ENCODE measurements at places on chromosomes 7 and 10. TPM values are rescaled to one million over a fixed set of nuclear protein-coding genes. Genes with fewer than 3 reads are reported as not detected.
A peak's percentile ranks its signal among the peaks of the same experiment; 100 is the strongest.

Gene KIF5B
- total RNA-seq = 149 TPM

Gene ALOX5
- total RNA-seq = 18.7 TPM

Gene NSUN5
- 63.4 TPM for total RNA-seq

Gene PRR15
- 16.2 TPM for total RNA-seq

Gene AUTS2
- total RNA-seq = 19.2 TPM

Gene SPOCK2
- 48.8 TPM for total RNA-seq

Gene OR2A25
- not detected for total RNA-seq

Gene NPC1L1
- 1.5 TPM for total RNA-seq

- DNase-seq = no peak
Observed at GRCh38 chr7:77995717-77996116, 197.1 kb downstream of the PHTF2 start.

DNA sequence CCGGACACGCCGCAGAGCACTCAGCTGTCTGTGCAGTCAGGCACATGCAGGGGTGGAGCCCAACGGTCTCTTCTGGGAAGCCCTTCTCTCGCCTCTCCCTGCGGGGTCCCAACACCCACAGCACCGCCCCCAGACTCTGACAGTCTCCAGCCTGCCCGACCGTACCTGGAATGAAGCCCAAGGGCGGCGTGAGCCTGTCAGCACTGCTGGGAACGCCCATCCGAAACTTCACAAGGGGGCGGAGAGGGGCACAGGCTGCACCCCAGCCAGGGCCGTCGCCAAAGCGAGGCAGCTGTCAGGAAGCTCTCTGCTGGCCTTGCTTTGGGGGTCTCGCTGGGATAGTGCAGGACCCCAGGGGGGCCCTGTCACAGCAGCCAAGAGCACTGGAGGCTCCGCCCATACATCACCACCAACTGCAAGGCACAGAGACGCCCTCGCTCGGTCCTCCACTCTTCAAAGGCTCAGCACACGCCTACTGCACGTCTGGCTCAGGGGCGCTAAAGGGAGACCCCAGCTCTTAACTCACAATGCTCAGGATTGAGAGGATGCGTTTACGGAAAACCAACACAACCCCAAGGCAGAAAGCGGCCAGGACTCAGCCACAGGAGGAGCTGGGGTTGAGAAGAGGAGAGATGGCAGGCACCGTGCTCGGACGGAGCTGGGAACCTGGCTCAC, 30.9 kb downstream of the MAD1L1 start:
- DNase-seq = no peak

GRCh38 chr7:7772397-7772821, 54.0 kb upstream of the RPA3 start:
- DNase-seq = peak; percentile 29

- no peak for DNase-seq
Observed at GRCh38 chr7:95693551-95694333, 78.6 kb upstream of the DYNC1I1 start.

- no peak for DNase-seq
Observed at GRCh38 chr7:158645842-158646241, 58.2 kb upstream of the PTPRN2 start.

GRCh38 chr10:110398419-110399105, 93.8 kb upstream of the SMNDC1 start:
- DNase-seq = peak; percentile 98

DNA sequence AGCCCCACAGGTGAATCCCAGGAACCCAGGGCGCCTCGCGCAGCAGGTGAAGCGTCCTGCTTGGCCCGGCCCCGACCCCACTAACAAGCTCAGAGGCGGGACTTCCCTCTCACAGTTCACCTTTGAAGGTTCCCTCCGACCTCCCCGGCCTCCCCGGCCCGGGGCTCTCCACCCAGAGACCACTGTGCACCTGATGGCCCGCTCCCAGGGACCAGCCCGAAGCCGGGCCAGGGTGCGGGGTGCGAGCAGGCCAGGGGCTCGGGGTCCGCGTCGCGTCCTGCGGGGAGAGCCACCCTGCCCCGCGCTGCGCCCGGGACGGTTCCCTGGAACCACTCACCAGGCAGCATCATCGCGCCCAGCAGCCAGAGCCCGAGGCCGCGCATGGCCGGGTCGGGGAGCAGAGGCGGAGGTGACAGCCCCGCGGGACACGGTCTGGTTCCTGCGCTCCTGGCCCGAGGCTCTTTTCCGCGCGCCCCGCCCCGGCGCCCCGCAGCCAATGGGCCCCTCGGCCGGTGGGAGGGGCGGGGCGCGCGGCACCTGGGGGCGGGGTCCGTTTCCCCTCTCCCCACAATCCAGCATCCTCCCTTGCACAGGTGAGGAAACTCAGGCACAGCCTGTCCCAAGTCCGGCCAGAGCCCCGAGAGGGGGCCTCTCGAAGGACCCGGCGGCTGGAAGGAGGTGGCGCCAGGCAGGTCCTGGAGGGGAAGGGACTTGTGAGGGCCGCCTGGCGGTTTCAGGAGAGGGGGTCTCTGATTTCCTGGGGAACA, at the start of gene ADAM8:
TSS of gene ADAM8 (minus strand) at position 434 of the 767 bp plus-strand sequence. CDS start at position 383, 51 bp downstream.
- no peak for DNase-seq

GRCh38 chr10:48478469-48478868, 126.4 kb downstream of the ARHGAP22 start:
- DNase-seq = no peak

DNA sequence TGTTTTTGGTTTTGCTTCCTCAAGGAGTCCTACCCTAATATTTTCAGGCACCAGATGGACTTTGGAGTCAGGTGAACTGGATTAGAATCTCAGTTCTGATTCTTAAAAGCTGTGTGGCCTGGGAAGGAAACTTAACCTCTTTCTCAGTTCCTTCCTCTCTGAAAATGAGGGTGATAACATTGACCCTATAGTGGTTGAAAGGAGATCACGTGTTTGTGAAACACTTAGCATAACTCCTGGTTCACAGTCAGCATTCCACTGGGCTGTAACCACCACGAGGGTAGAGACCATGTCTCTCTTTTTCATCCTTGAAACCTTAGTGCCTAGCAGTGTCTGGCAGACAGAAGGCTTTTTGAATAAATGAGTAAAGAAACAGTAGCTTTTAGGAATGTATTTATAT, 16.7 kb downstream of the LSMEM1 start:
- no peak for DNase-seq

GRCh38 chr10:96700374-96701099, 19.8 kb downstream of the PIK3AP1 start:
- no peak for DNase-seq

DNA sequence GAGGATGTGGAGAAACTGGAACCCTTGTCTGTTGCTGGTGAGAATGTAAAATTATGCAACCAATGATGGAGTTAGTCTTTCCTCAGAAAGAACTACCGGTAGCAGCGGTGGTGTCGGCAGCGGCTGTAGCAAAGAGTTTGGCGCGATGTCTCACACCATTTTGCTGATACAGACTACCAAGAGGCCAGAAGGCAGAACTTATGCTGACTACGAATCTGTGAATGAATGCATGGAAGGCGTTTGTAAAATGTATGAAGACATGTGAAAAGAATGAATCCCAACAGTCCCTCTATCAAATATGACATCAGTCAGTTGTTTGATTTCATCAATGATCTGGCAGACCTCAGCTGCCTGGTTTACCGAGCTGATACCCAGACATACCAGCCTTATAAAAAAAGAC, 10.6 kb downstream of the CLEC2L start:
- no peak for DNase-seq

- DNase-seq = no peak
Observed at GRCh38 chr10:84391326-84391725, 62.9 kb downstream of the CCSER2 start.
